ENCODE measurements at places on chromosomes 6 and 20.

- no peak for DNase-seq
Measured at GRCh38 chr6:142707255-142707654, 237.7 kb downstream of the HIVEP2 start.

- DNase-seq, result no peak
Measured at GRCh38 chr6:3744211-3744900, 7.2 kb downstream of the PXDC1 start.

GRCh38 chr6:129643968-129644367, 66.0 kb downstream of the ARHGAP18 start:
- no peak for DNase-seq

DNA sequence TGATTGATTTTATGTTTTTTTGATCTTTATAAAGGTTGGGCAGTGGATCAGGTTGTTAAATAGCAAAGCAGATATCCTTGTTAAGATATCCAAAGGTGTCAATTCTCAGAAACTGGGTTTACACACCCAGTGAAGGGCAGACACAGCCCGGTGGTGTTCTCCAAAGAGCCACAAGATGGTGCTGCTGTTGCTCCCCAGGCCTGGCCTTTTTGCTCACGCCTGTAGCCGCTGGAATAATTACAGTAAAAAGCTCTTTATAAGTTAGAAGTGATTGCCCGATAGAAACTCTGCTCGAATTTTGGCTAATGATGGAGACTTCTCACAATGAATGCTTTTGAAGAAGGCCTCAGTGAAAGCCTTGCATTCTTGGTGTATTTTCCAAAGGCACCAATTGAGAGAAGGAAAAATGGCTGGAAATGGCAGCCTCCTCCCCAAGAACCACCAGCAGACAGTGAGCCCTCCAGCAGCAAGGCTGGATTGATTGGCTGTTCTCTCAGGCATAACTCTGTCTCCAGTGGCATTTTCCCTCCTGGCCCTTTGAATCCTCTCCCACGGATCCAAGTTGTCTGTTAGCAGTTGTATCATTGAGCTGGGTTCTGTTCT, 120.5 kb upstream of the CHD6 start:
- no peak for DNase-seq

DNA sequence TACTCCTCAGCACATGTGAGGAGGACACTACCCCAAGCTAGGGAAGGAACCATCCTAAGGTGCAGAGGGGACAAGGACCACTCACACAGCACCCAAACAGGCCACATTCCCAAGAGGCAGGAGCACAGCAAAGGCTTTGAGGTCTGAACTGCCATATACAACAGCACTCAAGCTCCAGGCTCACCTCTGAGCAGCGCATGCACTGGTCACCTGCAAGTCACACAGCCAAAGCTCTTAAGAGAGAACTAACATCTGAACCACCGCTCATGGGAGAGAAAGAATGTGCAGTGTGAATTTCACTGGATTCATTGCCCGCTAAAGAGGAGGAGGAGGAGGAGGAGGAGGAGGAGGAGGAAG, 31.0 kb downstream of the NPEPL1 start:
- DNase-seq, result no peak

DNA sequence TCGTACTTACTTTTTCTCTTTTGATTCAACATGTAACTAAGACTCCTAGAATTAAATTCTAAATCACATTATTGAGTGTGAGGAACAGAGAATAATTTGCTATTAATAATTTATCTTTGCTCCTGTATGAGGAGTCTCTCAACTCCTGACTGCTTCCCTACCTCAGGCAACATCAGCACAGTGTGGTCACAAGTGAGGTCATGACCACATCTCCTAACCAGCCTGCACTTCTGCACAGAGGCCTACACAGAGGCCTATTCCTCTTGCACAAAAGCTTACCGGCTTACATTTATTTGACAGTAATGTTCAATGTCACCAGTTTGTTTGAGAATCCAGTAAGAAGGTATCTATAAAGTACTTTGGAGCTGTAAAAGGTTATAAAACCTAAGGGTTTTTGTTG, 637.4 kb upstream of the MARCKS start:
- no peak for DNase-seq

DNA sequence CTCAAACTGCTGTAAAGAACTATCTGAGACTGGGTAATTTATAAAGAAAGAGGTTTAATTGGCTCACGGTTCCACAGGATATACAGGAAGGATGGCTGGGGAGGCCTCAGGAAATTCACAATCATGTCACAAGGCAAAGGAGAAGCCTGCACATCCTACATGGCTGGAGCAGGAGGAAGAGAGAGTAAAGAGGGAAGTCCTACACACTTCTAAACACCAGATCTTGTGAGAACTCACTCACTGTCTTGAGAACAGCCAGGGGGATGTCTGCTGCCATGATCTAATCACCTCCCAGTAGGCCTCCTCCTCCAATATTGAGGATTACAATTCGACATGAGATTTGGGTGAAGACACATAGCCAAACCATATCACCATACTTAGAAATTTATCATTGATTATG, 1307.0 kb upstream of the GJE1 start:
- no peak for DNase-seq

DNA sequence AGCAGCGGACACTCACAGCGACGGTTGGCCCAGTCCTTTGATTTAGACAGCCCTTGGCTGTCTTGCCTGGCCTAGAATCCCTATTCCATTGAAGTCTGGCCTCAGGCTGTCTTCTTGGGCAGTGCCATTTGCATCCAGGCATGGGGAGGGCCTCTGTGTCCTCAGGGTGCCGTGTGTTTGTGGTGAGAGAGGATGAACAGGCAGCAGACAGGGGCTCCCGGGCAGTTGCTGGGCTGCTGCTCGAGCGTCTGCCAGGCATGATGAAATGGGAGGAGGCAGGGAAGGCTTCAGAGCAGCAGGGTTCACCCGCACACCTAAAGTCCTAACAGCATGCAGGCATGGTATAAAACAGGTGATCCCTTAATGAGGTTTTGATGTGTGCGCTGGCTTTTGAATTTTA, 126.9 kb downstream of the SOBP start:
- no peak for DNase-seq

GRCh38 chr6:168060521-168060931, 18.5 kb downstream of the FRMD1 start:
- no peak for DNase-seq

GRCh38 chr6:55668591-55668990, 89.6 kb upstream of the HMGCLL1 start:
- DNase-seq, result no peak

DNA sequence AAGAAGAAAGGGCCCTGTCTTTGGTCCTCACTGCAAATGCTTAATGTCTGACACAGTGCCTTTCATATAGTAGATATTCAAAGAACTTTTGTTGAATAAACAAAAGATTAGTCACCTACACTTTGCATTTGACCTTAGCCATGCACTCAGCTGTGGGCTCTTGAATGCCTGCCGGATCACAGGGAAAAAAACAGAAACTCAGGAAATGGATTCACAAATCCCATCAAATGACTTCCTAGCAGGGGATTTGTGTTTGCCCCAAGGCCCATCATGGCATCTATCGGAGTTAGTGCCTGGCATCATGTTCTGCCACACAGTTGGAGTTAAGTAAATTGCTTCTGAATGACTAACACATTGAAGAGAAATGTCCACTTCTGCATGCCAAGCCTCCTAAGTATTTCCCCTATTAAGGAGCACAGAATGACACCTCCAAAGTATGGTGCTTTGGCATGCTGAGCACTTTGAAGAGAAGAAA, 72.3 kb upstream of the DST start:
- no peak for DNase-seq

DNA sequence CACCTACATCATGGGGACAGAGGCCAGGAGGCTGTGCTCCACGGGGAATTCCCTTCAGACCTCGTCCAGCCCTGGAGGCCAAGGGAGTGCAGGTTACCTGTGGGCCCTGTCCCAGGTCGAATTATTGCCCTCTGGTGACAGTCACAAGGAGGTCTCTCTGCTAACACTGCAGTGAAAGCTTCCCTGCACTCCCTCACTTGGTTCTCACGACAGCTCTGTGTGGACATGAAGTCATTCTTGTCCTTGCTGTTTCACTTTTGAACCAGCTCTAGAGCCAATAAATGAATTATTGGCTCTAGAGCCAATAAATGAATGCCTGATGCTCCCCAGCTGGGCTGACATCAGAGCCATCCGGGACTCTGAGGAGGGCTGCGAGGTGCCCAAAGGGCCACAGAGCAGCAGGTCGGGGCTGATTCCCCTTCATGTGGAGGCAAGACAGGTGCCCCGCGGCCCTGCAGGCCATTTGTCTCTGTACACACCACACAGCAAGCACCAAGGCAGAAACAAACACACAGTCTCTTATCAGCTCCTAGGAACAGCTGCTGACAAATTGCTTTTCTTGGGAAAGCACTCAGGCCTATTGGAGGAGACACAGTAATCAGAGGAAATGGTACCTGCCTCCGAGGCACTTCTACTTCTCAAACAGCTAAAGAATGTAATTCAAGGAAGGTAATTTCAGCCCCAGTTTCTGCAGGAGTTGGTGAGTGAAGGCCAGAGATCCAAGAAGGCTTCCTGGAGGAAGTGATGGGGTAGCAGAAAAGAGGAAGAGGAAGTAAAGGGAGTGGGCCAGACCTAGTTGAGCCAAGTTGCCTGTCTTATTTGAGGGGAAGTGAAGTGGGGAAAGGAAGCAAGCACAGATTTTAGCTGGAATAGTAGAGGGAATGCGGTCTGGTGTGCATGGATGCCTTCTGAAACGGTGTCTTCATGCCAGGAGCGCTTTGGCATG, 27.5 kb upstream of the TBXT start:
- no peak for DNase-seq

GRCh38 chr6:128710315-128710714, 172.6 kb upstream of the LAMA2 start:
- no peak for DNase-seq

DNA sequence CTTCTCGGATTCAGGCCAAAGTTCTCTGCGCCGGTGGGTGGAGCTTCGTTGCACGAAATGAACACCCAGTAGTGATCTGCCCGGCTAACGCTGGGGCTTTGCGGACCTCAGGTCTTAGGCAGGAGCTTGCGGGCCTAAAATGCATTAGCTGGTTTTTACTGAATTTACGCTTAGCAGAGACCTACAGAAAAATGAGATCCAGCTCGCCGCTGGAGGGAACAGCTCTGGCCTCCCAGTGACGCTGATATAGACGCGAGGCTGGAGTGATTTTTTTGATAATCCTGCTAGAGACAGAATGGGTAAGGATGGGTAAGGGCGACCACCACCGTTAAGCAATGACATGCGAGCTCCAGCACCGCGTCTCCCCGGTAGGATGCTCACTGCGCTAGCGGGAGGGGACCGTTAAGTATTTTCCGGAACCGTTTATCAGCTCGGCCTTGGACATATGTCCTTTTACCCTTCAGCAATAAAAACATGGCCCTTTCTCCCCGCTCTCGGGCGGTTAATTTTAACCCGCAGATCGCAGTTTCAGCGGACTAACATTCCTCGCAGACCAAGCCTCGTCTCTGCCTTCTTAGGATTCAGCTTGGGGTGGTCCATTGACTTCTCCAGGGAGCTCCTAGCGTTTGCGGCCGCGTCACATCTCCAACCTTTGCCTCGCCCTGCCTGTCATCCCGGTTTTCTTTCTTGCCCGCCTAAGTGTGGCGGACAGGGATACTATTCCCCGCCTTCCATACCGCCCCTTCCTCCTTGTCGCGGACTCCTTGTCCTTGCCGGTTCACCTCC, 109.3 kb downstream of the GPX5 start:
- no peak for DNase-seq

- no peak for DNase-seq
Measured at GRCh38 chr6:7836371-7837026, 74.1 kb downstream of the TXNDC5 start.

DNA sequence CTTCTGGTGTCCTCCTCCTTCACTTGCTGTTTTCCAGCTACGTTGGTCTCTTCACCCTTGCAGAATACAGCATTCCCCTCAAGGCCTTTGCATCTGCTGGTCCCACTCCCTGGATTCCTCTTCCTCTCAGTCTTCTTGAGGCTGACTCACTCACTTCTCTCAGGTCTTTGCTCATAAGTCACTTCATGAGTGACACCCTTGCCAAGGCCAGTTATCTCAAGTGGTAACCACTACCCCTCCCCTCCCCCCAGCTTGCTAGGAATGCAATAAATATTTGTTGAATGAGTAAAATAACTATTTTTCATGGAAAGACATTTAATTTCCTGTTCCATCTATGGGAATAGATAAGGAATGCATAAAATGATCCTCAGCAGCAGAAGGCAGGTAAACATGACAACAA, 131.7 kb downstream of the PLCB4 start:
- DNase-seq, result no peak

- no peak for DNase-seq
Measured at GRCh38 chr20:19918965-19919329, 98.2 kb upstream of the NAA20 start.

GRCh38 chr6:18260448-18261106, 3.8 kb downstream of the DEK start:
- no peak for DNase-seq

DNA sequence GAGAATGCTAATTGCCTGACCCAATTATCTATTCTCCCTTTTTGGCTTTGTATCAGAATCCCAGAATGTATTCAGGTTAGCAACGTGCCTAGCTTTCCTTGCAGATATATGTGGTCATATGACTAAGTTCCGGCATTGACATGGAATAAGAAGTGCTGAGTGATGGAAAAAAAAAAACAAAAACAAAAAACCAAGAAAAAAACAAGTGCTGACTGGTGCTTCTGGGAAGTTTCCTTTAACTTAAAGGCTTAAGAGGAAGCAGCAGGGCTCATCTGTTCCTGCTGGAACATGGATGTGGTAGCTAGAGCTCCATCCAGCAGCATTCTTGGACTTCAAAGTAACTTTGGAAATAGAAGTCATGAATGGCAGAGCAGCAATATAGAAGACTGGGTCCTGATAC, 10.4 kb upstream of the RPF2 start:
- no peak for DNase-seq

DNA sequence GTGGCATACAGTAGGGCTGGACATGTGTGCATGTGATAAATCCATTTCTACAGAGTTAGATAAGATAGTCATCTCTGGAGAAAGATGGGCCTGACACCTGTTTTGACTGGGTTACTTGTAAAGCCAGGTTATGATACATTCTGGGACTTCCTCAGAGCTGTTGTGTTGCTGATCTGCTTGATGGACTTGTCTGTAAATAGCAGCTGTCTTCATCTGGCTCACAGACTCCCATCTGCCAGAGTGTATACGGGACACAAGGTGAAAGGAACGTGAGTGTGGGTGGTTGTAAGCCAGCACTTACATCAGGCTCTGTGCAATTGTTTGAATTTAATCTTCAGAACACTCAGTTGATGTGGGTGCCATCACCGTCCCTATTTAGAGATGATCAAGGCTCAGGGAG, 49.8 kb downstream of the ZDHHC14 start:
- no peak for DNase-seq

- DNase-seq, result no peak
Measured at GRCh38 chr6:159267165-159267564, 98.0 kb downstream of the FNDC1 start.

GRCh38 chr20:45993197-45993951, 15.3 kb upstream of the MMP9 start:
- DNase-seq, result no peak

- DNase-seq, result no peak
Measured at GRCh38 chr20:1397710-1398109, 4.9 kb upstream of the FKBP1A start.

DNA sequence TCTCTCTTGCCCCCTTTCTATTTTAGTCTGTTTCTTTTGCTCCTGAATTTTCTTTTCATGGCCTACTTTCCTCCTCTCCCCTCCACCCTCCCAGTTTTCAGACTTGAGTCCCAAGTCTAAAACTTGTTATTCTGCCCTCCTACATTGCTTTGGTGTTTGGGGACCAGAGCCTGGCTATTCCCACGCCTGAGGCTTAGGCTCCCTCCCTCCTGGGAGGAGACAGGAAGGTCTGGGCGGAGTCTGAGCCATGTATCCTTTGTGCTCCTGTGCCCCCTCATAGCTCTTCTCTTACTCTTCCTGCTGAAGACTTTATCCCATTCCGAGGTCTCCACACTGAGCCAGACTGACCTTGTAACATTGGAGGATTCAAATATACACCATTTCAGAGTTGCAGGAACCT, 69.5 kb downstream of the DAAM2 start:
- no peak for DNase-seq

All from T-helper 22 cell (primary cell).